ENCODE measurements at places on chromosomes 1 and 21. TPM values are rescaled to one million over a fixed set of nuclear protein-coding genes. Genes with fewer than 3 reads are reported as not detected.

- H3K27me3 ChIP-seq: no peaks in the 10 kb centered on the region
- H3K4me3 ChIP-seq: no peak overlapping the region
- no peak overlapping the region for H3K27ac ChIP-seq
- peaks cover 73% of the 10 kb centered on the region for H3K4me1 ChIP-seq
- DNase-seq: no peak
Measured at GRCh38 chr1:151324390-151324930, 2.8 kb downstream of the PI4KB start.

- peaks cover 9% of the 10 kb centered on the region for H3K4me1 ChIP-seq
- no peak overlapping the region for H3K4me3 ChIP-seq
- H3K27me3 ChIP-seq: no peaks in the 10 kb centered on the region
- peak overlapping the region; percentile 25 for H3K27ac ChIP-seq
- H3K36me3 ChIP-seq: no peaks in the 10 kb centered on the region
- DNase-seq: no peak
Measured at GRCh38 chr1:170730438-170730837, 66.5 kb downstream of the PRRX1 start.

The SPATA21 gene
- total RNA-seq: not detected

The CRP gene
- total RNA-seq: not detected

The MKNK1 gene
- total RNA-seq: 75.0 TPM

DNA sequence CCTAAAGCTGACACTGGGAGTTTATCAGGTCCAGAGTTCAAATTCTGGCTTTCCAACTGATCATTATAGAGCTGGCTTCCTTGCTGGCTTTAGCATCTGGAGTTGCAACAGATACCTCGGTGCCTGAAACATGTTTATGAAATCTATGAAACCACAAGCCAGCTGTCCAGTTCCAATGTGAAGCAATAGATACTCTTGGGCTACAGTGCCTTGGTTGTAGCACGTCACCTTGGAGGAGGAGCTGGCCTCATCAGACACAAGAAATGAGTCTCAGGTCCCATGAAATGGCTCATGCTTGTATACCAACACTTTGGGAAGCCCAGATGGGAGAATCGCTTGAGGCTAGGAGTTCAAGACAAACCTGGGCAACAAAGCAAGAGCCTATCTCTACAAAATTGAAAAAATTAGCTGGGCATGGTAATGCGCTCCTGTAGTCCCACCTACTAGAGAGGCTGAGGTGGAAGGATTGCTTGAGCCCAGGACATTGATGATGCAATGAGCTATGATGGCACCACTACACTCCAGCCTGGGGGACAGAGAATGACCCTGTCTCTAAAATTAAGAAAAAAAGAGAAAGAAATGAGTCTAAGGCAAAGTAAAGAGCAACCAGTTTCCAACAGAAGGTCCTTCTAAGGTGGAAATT lies 132.5 kb upstream of the ZNF648 start:
- no peaks in the 10 kb centered on the region for H3K27me3 ChIP-seq
- H3K27ac ChIP-seq: peak overlapping the region; percentile 46
- H3K36me3 ChIP-seq: no peaks in the 10 kb centered on the region
- peak; percentile 81 for DNase-seq
- H3K4me3 ChIP-seq: no peak overlapping the region
- H3K4me1 ChIP-seq: peaks cover 13% of the 10 kb centered on the region

- no peaks in the 10 kb centered on the region for H3K36me3 ChIP-seq
- H3K27ac ChIP-seq: no peak overlapping the region
- no peak for DNase-seq
- H3K4me1 ChIP-seq: no peaks in the 10 kb centered on the region
- no peak overlapping the region for H3K4me3 ChIP-seq
- H3K27me3 ChIP-seq: no peaks in the 10 kb centered on the region
Measured at GRCh38 chr1:69321311-69321710, 246.4 kb upstream of the LRRC7 start.
